Esophagus squamous epithelium (tissue), 5 donors: ENCODE measurements at places on chromosomes 5 and 9.

- DNase-seq = no peak
Observed at GRCh38 chr5:57422993-57423392, 59.6 kb downstream of the ACTBL2 start.

DNA sequence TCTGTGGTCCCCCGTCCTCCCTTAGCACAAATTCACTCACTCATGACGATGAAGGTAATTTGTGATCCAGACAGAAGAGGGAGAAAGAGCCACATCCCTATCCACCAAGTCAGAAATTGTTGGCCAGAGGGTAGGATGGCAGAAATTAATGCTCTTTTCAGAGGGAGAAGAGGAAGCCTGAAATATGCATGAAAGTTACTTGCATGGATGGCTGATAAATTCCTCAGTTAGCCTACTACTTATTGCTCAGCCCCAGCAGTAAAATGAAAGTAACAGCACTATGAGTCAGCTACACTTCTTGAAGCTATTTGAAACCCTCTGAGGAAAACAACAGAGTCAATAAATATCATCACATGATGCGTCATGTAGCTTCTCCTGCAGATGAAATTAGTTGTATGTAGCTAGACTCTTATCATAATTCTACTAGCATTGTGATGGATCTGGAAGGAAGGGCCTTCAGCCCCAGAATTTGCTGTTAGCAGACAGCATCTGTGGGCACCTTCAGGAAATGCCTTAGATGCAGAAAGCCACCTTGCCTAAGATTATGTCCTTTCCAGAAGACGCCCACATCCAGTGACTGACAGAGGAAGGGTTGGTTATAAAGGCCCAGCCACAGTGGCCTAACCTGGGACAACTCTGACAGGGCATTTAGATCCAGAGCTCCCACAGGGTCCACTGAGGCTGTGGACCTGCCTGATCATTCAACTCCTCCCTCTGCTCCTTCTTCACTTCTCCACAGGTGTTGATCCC, 81.2 kb upstream of the CCDC112 start:
- DNase-seq = no peak

GRCh38 chr5:2000591-2000990, 117.9 kb upstream of the IRX4 start:
- no peak for DNase-seq

DNA sequence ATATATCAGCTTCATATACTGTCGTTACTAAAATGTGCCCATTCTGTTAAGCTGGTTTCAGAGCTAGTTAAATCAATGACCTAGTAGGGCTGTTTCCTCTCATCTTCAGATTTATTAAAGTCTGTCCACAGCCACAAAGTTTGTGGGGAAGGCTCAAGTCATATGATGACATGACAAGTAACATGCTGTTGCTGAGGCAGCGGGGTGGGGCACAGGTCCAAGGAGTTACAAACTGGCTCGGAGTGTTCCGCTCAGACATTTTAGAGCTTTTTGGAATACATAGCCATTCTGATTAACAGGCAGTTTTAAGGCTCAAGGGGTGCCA, 2.7 kb upstream of the ANP32B start:
- no peak for DNase-seq

DNA sequence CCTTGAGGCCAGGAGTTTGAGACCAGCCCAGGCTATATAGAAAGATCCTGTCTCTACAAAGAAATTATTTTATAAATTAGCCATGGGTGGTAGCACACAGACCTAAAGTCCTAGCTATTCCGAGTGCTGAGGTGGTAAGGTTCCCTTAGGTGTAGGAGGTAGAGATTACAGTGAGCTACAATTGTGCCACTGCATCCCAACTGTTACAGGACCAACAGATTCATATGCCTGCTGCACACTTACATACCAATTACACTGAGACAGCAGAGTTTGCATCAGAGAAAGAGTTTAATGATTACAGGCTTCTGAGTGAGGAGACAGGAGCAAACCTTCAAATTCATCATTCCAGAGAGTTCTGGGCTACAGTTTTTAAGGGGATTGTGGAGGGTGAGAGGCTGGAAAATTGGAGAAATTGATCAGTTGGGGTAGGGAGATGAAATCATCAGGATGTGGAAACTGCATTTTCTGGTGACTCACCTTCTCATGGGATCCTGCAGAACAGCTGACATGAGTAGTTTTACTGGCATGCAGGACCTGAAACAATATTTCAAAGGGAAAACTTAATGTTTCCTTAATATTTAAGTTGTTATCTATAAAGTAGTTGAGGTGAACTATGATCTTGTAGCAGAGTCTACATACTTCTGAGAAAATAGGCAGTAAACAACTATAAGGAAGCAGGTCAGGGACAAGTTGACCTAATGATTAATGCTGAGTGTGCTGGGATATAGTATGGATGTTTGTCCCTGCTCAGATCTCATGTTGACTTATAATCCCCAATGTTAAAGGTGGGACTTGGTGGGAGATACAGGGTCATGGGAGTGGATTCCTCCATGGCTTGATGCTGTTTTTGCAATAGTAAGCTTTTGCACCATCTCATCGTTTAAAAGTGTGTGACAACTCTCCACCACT, 54.7 kb downstream of the ANXA2R start:
- no peak for DNase-seq

- DNase-seq = no peak
Observed at GRCh38 chr5:83900306-83900705, 179.7 kb upstream of the HAPLN1 start.

GRCh38 chr9:33124751-33125381, 42.3 kb downstream of the B4GALT1 start:
- DNase-seq = no peak

DNA sequence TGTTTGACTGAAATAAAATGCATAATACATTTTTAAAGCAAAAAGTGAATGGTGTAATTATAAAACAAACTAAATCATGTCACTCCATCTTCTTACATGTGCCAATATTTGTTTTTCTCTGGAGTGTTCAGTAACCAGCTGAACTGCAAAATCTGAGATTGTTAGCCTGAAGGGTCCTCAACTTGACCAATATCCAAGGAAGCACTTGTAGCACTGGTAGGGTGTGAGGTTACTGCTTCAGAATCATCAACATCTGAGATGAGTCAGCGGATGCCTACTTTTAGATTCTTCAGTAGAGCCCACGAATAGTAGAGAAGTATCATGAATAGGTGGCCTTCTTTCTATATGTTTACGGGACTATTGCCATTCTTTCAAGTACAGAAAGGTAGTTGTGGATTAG, 226.7 kb downstream of the TLE4 start:
- no peak for DNase-seq

DNA sequence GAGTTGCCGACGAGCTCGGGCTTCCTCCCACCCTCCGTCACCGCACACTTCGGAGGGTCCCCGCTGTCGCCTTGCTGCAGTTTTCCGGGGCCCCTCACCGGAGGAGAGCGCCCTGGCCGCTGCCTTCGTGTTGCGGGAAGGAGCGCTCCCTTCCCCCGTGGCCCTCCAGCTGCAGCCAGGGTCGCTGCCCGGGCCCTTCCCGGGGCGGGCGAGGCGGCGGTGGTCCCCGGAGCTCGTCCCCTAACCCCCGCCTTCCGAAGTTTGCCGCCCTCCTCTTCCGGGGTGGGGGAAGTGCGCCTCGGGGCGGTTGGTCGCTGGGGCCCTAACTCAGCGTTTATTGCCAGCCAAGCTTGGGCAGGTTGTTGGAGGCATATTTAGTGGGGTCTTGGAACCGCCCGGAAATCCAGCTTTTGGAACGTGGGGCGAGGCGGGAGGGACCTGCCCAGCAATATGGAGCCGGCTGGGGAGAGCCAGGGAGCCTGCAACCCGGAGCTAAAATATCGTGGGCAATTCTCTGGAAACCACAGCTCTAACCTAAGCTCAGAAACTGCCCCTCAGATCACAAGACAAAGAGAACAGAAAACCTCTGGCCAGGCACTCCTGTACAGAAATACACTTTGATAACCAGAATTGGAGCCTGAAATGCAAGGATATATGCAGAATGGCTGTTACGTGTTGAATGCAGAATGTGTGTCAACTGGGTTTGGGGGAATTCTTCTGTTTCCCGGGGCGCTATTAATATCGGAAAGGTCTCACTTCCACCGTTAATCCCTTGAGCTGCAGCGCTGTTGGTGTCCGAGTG, 890 bp downstream of the PIK3R1 start:
- DNase-seq = peak; percentile 24

- DNase-seq = no peak
Observed at GRCh38 chr5:32753051-32753450, 41.9 kb downstream of the NPR3 start.

DNA sequence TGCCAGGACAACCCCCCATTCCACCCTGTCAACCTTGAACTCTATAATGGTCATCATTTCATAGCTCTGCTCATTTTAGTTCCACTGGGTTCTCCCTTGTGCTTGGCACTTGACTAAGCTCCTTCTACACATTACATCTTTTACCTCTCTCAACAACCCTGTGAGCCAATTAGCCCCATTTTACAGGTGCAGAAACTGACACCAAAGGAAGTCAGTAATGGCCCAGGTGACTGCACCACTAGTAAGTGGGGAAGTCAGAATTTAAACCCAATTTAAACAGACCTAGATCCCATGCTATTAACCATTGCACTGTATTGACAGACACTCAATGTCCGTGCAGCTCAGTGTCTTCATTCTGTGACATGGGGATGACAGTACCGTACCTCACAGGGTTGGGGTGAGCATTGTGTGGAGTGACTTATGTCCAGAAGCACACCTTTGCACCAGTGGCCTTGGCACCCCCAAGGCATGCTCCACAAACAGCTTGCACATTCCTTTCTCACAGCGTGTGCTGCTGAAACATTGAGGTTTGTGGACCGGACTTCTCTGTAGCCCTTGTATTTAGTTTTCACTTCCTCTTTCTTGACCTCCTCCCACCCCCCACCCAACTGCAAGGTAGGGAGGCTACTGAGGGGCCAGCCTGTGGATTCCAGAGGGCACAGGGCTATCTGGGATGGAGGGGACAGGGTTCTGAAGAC, 23.1 kb downstream of the IRF1 start:
- DNase-seq = no peak

- no peak for DNase-seq
Observed at GRCh38 chr5:163661360-163661759, 155.9 kb downstream of the MAT2B start.

DNA sequence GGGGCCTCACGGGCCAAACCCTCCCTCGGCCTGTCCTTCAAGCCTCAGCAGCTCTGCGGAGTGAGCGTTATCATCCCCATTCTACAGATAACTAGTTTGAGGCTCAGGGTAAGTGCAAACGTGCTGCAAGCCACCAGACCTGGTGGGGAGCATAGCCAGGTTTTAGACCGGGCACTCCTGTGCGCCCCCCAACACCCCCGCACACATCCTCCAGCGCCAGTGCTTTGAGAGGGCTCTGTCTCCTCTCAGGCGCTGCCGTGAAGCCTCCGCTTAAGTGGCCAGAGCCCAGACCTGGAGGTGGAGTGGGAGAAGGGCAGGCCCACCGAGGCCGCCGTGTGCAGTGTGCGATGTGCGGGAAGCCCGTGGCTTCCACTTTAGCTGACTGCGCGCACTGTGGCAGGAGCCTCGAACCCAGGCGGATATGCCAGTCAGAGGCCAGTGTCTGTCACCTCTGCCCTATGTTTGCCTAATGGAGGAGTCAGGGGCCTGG, 1.6 kb upstream of the MGAT1 start:
- no peak for DNase-seq

DNA sequence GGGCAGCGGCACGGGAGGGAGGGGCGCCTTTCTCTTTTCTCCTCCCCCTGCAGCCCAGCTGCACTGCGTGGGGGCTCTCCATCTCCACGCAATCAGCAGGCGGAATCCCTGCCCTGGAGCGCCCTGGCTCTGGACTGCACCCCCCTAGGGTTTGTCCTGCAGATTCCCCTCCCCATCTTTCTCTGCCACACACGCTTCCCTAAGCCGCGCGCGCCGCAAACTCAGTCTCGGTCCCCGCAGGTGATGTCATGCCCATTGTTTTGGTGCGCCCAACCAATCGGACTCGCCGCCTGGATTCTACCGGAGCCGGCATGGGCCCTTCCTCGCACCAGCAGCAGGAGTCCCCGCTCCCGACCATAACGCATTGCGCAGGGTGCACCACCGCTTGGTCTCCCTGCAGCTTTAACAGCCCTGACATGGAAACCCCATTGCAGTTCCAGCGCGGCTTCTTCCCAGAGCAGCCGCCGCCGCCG, at the start of gene KCNN2:
Gene KCNN2, plus strand, starts transcription at position 347 of the 473 bp plus-strand sequence. Its CDS starts 70 bp downstream, at position 417.
- DNase-seq = no peak

DNA sequence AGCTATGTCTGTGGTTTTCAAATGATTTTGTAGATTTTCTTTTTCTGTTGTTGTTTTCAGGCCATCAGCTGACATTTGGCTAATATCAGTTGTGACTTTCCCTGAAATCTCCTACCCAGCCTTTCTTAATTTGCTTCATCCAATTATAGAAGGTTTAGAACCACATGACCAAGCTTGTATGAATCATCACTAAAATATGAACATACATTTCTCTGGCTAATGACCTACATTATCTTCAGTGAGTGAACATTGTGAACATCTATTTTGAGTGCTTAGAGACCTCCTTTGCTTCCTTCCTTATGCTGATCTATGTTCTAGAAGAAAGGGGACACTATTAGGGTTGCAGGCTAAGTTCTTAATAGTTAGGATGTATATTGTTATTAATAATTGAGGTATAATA, 532.5 kb downstream of the RAB3C start:
- no peak for DNase-seq

DNA sequence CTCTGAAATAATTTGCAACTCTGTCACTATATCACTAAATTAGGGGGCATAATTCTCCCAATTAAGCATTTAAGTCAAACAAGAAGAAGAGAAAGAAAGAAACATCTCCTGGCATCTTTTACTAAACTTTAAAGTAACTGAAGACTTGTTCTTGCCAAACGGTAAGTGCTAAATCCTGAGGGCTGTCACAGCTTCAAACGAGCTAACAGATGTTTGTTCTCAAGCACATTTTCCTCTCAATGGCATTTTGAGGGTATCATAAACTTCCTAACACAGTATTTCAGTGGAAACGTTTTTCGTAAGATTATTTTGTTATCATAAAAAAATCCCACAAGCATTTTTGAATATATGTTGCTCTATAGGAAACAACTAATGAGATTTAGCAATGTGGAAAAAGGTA, 169.5 kb upstream of the TAS2R1 start:
- DNase-seq = no peak

GRCh38 chr5:14712131-14712530, 47.6 kb downstream of the OTULIN start:
- no peak for DNase-seq
